ENCODE measurements at places on chromosomes 5 and 9. TPM values are rescaled to one million over a fixed set of nuclear protein-coding genes. Genes with fewer than 3 reads are reported as not detected.

- H3K27ac ChIP-seq = no peak overlapping the region
- peaks cover 16% of the 10 kb centered on the region for H3K4me1 ChIP-seq
- no peaks in the 10 kb centered on the region for H3K36me3 ChIP-seq
- DNase-seq = no peak
Measured at GRCh38 chr5:86979811-86980411, 287.8 kb upstream of the RASA1 start.

GRCh38 chr9:127053960-127054359 lies 68.5 kb downstream of the ANGPTL2 start:
- no peaks in the 10 kb centered on the region for H3K27me3 ChIP-seq
- H3K4me3 ChIP-seq = no peak overlapping the region
- H3K36me3 ChIP-seq = no peaks in the 10 kb centered on the region
- H3K27ac ChIP-seq = no peak overlapping the region
- DNase-seq = no peak

DNA sequence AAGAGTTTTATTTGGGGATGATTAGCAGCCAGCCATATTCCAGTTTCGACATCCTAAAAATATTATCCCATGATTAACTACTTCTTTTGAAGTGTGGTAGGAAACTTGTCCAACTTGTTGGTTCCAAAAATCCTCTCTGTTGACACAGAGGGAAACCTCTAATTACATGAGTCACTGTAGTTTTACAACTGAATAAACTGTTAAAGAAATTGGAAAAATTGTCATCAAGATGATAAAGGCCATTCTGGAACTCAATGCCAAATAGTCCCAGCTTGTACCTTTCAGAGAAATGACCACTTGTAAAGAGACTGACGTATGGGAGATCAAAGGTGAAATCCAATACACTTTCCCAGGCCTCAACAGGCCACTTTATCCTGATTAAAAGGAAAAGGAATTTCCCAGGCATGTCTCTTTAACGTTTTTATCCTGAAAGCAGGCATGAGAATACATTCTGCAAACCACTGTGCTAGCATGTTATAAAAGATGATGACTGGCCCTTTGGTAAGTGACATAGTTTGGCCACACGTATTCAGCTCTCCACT lies 261.6 kb downstream of the GLIS3 start:
- H3K36me3 ChIP-seq = no peaks in the 10 kb centered on the region
- H3K4me1 ChIP-seq = no peaks in the 10 kb centered on the region
- no peak overlapping the region for H3K27ac ChIP-seq
- H3K4me3 ChIP-seq = no peak overlapping the region
- H3K27me3 ChIP-seq = peaks cover 9% of the 10 kb centered on the region

Gene DRD1
- total RNA-seq = not detected

Gene PCDHB16
- not detected for total RNA-seq

Gene ZSWIM6
- 6.8 TPM for total RNA-seq

Measured in activated CD4-positive, alpha-beta memory T cell treated with anti-CD3 and anti-CD28 coated beads, Interleukin-2, amount 10 ng/mL, durations not matched to agents 7 days and 5 days (primary cell).